ENCODE measurements at places on chromosomes 1 and 21.

DNA sequence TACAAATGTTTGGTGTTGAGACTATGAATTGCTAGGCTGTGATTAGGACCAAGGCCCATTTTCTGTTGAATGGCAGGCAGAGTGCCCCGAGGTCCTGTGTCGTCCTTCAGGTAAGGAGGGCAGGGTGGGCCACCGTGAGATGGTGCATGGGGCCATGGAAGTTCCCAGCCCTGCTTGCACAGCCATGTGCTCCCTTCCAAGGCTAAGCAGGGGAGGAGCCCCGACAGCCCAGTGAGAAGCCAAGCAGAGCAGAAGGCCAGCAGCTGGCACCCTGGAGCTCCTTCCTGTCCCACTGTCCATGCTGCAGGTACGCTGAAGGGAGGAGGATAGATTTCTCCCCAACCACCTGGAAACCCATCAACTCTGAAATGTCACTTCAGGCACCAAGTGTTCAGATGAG is 8.2 kb upstream of the NUAK2 start:
- no peak for DNase-seq

GRCh38 chr21:28220680-28221079 is 772.0 kb downstream of the LTN1 start:
- no peak for DNase-seq

- DNase-seq: no peak
These were observed 46.6 kb downstream of the NEK7 start for GRCh38 chr1:198203434-198203833.

DNA sequence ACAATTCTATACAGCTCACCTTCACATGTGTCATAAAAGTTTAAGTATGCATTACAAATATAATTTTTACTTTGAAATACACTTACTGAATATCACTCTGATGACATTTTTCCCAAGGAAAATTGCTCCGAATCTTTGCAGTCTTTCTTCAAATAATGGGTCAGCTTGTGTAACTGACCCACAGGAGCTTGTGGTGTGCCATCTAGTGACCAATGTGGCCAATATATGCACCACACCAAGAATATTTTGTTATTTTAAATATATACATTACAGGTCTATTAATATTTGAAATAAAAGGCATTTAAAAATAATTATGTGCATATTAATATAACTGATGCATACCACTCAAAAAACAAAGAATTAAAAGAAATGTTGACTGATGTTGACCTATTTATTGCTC is 271.4 kb downstream of the TBX15 start:
- no peak for DNase-seq

DNA sequence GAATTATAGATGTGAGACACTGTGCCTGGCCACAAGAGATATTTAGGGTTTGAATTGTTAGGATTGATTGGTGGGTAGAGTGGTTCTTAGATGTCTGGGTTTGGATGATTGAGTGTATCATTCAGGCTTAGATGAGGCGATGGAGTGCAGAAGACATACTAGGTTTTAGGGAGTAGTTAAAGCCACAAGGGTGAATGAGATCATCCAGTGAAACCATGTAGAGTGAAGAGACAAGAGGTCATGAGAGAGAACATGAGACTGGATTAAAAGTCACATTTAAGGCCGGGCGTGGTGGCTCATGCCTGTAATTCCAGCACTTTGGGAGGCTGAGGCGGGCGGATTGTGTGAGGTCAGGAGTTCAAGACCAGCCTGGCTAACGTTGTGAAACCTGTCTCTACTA is 37.2 kb downstream of the ZFYVE9 start:
- DNase-seq: no peak
